ENCODE measurements at places on chromosomes 4 and X.

DNA sequence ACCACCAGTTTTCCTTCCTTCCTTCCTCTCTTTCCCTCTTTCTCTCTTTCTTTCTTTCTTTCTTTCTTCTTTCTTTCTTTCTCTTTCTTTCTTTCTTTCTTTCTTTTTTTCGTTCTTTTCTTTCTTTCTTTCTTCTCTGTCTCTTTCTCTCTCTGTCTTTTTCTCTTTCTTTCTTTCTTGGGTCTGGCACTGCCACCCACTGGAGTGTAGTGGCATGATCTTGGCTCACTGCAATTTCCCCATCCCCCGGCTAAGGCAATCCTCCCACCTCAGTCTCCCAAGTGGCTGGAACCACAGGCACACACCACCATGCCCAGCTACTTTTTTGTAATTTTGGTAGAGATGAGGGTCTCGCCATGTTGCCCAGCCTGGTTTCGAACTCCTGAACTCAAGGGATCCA is 51.6 kb upstream of the NHS start:
- DNase-seq = no peak

GRCh38 chr4:168835880-168836454 is 174.1 kb downstream of the CBR4 start:
- no peak for DNase-seq

DNA sequence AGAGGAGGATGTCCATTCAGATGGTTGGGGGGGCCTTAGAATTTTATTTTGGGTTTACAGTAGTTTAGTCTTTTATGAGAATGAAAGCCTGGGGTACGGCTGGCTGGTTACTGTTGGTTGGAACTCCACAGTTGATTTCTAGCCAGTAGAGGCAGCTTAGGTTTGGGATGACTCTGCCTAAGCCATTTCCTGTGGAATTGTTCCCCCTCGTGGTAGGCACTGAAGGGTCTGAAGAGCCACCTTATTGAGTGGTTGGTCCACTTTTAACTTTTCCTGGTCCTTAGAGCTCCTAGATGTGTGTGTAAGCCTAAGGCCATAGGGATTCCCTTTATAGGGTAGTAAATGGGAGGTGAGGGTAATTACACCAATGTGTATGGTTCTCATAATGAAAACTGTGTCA is 19.7 kb downstream of the SPIN3 start:
- no peak for DNase-seq

DNA sequence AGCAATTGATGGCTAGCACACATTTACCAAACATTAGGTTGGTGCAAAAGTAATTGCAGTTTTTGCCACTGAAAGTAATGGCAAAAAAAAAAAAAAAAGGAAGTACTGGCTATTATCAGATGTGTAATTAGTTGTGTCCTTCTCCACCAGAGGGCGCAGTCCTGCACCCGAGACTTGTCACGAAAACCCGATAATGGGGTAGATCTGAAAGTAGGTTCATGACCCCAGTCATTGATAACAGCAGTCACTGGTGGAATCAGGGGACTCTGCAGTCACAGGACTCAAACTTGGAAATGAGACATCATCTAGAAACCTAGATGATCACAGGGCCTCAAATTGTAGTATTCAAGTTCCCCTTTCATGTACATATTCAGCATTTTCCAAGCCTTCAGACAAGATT is 13.1 kb upstream of the ACOT9 start:
- DNase-seq = no peak

DNA sequence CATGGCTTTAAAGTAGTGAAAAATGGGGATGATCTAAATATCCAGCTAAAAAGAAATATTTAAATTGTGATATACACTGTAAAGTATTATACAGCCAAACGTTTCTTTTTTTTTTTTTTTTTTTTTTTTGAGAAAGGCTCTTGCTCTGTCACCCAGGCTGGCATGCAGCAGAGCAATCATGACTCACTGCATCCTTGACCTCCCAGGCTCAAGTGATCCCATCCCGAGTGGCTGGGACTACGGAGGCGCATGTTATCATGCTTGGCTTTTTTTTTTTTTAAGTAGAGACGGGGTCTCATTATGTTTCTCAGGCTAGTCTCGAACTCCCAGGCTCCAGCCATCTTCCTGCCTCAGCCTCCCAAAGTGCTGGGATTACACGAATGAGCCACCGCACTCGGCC is 17.1 kb downstream of the SMIM14 start:
- no peak for DNase-seq

DNA sequence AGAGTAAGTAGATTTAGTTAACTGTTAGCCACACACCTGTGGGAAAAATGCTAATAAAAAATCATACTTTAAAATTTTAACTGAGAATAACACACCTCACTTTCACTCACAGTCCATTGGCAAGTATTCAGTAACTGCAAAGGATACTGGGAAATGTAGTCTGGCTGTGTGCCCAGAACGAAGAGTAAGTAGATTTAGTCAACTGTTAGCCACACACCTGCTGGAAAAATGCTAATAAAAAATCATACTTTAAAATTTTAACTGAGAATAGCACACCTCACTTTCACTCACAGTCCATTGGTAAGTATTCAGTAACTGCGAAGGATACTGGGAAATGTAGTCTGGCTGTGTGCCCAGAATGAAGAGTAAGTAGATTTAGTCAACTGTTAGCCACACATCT is 178.4 kb upstream of the NWD2 start:
- DNase-seq = no peak

DNA sequence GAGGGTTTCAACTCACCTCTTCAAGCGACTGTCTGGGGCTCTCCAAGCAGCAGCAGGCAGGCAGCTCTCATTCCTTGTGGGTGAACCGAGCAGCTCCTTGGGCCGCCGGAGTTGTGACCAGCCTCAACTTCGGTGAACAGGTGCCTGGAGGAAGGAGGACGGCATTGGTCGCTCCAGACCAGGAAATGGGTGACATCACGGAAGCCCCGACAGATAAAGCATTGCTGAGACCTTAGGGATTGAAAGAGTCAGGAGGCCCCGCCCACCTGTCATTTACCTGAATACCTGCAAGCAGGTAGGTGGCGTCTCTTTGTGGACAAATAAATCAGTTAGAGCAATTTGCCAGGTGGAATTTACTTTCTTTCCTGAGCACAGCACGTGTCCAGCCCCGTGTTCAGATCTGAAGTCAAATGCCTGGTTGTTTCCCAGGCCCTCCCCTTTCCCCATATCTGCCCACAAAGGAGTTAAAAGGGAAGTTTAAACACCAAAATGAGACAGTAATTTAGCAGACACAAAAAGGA is at the start of gene LNX1:
LNX1 (minus strand) TSS at position 115 of the 521 bp plus-strand sequence. CDS start 17,484 bp downstream, outside the sequence.
- no peak for DNase-seq

DNA sequence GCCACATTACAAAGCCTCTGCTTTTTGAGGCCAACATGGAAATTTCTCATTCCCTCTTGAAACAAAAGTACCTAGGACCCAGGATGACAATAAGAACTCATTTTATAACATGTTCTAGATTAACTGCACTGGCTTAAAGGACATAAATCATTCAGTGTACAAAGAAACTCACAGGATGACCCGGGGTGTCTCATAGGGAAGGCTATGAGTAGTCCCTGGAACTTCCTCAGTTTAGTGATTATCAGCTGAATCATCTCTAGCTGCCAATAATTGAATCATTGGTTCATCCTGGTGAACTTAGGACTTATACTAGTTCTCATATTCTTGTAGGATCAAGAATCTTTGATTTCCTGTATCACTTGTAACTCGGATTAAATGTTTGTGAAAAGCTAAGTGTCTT is 95.8 kb upstream of the WDR1 start:
- no peak for DNase-seq

DNA sequence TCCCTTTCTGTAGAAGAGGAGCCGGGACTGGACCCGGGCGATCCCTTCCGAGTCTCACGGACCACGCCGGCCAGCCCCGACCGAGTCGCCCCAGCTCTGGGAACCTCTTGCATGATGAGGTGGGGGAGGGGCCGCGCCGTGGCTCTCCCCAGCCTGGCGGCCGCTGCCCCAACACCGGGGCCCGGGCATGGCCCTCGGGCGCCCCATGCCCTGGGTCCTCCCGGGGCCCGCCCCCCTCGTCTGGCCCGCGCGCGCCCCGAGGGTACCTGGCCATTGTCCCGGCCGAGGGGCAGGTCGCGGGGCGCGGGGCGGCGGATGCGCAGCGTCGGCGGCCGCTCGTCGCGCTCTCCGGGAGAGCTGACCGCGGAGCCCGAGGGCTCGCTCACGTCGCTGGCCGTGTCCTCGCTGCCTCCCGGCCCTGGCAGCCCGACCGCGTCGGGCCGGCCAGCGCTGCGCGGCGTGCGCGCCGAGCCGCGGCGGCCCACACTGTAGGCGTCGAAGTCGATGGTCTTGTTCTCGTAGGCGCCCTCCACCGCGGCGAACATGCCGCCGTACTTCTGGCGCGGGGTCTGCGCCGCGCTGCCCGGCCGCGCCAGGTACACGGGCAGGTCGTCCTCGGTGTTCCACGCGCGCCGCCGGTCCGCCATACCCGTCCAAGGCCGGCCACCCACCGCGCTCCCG is 423 bp downstream of the CRMP1 start:
- no peak for DNase-seq

DNA sequence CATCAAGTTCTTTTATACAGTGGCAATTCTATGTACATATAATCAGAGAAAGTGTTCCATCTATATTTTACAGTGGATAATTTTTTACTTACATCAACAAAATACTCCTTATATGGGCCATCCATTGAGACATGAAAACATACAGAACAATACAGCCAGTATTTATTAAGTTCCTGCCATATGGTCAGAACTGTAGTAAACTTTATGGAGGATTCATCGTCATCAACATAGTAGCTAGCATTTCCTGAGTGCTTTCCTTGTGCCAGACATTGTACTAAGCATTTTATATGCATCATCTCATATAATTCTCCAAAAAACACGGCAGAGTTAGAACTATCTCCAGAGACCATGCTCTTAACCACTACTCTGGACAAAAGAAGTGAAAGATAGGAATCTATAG is 170.1 kb downstream of the CEP135 start:
- DNase-seq = no peak

GRCh38 chr4:88908003-88908402 is 149.0 kb downstream of the FAM13A start:
- no peak for DNase-seq
